Muscle of leg (tissue), 16 donors: ENCODE measurements at places on chromosomes 6 and 20.

- DNase-seq, result no peak
Measured at GRCh38 chr6:167578371-167578901, 248.3 kb upstream of the AFDN start.

GRCh38 chr6:134424165-134424797 lies 106.4 kb upstream of the SGK1 start:
- no peak for DNase-seq

GRCh38 chr6:133108419-133108818 lies 132.7 kb upstream of the EYA4 start:
- peak; percentile 65 for DNase-seq

DNA sequence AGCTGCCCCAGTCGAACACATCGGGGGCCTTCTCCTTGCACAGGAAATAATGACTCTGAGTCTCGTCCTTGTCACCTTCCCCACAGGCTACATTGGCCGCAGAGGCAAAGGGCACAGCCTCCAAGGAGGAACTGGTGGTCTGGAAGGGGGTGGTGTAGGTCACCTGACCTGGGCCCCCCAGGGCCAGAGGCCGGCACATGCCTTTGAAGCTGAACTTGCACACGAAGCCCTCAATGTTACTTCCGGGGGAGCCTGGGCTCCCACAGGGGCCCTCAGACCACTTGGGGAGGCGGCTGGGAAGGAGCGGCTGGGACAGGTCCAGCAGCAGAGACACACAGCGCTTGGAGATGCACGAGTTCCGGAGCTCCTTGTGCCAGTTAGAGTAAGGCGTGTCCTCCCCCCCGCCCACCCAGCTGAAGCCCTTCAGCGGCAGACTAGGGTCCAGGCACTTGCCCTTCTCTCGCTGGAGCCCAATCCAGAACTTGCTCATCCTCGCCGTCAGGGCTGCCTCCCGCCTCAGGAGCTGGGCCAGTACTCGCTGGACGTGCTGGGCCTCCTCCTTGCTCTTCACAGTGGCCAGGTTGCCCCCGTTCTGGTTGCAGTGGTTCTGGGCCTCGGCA lies 578 bp downstream of the CD93 start:
- no peak for DNase-seq

- no peak for DNase-seq
Measured at GRCh38 chr6:23174781-23175361, 605.5 kb downstream of the HDGFL1 start.

DNA sequence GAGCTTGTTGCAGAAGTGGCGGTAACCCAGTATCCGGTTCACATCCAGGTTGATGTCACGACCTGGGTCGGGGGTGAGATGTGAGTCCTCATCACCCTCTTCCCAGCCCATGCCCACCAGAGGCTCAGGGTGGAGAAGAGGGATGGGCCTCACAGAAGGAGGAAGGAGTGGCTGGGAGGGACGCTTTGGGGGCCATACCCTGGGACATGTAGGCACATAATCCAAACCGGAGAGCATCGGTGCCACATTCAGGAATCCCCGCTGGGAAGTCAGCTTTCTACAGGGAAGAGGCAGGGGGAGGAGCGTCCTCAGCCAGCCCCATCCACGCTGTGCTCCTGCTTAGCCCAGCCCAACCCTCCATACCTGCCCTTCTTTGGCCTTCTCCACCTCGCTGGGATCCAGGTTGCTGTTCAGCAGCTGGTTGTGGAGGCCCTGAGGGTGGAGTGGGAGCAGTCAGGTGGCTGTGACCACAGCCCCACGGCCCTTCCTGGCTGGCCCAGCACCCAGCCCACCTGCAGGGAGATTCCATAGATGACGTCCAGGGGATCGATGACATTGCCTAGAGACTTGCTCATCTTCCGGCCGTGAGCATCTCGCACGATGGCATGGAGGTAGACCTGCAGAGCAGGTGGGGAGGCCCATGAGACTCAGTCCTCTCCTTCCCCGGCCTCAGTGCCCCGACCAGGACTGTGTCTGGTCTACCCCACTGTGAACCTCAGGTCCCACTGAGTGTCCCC lies 3.5 kb upstream of the VWA7 start:
- DNase-seq, result no peak

DNA sequence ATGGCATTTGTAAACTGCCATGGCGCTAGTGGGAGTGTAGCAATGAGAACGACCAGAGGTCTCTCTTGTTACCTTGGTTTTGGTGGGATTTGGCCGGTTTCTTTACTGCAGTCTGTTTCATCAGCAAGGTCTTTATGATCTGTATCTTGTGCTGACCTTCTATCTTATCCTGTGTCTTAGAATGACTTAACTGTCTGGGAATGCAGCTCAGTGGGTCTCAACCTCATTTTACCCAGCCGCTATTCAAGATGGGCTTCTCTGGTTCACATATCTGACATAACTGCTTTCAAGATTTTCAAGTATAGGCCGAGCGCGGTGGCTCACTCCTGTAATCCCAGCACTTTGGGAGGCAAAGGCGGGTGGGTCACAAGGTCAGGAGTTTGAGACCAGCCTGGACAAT lies 1.9 kb upstream of the SFT2D1 start:
- DNase-seq, result no peak

GRCh38 chr6:7148100-7148822 lies 40.5 kb downstream of the RREB1 start:
- DNase-seq, result peak; percentile 53

GRCh38 chr6:164924674-164925073 lies 384.7 kb downstream of the C6orf118 start:
- DNase-seq, result peak; percentile 29
